ENCODE measurements at places on chromosomes 5 and 9. TPM values are rescaled to one million over a fixed set of nuclear protein-coding genes. Genes with fewer than 3 reads are reported as not detected.

DNA sequence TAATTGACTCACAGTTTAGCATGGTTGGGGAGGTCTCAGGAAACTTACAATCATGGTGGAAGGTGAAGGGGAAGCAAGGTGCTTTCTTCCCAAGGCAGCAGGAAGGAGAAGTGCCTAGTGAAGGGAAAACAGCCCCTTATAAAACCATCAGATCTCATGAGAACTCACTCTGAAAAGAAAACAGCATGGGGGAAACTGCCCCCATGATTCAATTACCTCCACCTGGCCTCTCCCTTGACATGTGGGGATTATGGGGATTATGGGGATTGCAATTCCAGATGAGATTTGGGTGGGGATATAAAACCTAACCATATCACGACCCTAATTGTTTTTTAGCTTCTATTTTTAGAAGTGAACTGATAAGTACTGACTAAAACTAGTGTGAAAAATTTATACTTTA, 1377.5 kb upstream of the DMAC1 start:
- DNase-seq = no peak

DNA sequence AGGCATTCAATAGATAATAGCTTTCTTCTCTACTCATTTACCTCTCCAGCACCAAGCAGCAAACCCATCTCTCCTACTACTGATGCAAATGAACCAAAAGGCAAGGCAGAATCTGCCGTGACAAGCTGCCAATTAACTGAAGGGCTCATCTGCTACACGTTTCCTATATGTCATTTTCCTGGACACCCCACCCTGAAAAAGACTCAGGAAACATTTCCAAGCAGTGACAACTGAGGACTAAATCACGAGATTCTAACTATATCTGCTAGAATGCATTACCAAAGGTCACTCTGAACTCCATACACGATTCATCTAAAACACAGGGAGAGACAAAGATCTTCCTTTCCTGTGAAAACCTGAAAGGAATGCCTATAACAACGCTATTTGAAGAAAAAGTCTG, 12.9 kb downstream of the PLPP1 start:
- no peak for DNase-seq

GRCh38 chr9:134918646-134919045, 934 bp upstream of the FCN1 start:
- no peak for DNase-seq

GRCh38 chr5:39441838-39442237, 17.1 kb upstream of the DAB2 start:
- no peak for DNase-seq

DNA sequence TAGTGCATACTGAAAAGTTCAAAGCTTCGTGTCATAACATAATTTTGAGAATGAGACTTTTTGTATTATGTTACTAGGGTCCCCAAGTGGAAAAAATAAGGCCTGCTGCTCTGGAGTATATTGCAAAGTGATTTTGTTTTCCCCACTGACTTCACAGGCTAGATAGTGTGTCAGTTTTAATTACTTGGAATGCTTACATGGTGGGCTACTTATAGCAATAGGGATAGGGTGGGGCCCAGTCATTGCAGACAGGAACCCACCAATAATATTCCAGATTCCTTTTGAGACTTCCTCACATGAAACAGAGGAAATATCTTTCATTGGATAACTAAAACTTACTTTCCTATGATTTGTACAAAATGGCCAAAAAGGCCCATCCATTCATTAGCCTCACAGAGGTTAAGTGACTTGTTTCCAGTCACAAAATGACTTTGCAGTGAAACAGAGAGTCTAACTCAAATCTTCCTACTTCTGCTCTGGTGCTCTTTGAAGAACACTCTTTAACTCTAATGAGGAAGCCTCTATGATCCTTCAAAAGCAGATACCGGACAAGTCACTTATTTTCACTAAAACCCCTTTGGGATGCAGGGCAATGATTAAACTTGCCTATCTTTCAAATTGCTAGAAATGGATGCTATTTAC, 16.2 kb upstream of the MEF2C start:
- DNase-seq = no peak

DNA sequence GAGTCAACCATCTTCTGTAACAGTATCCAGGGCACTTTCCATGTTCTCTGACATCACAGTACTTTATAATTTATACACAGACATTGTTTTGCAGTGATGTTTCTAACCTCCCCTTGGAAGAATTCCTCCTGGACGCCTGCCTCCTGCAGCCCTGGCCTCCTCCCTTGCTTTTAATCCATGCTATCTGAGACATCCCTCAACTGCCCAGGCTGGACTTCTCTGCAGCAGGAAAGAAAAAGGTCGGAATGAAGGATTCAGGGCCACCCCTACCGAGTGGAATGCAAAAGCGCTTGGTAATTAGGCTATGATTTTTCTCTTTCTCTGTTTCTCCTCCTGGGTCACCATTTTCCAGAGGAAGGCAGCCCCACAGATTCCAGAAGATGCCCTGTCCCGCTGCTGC, 47.0 kb upstream of the SHC3 start:
- no peak for DNase-seq

GRCh38 chr5:150492621-150493020, 15.3 kb upstream of the NDST1 start:
- DNase-seq = peak; percentile 67

The MAMDC2 gene
- 2.2 TPM for total RNA-seq

The CTSV gene
- 13.6 TPM for total RNA-seq

The GLRA1 gene
- not detected for total RNA-seq

The CCDC69 gene
- total RNA-seq = 0.74 TPM

Data from Daoy (cell line).